Activated T-helper 2 cell treated with anti-CD3 and anti-CD28 coated beads, Interferon-gamma antibody, Interleukin-2, Interleukin-4, amounts not matched to agents 10 μg/mL and 5 μg/mL and 100 μg/mL, durations not matched to agents 14 hours and 24 hours and 36 hours (primary cell): ENCODE measurements at places on chromosomes 7 and 10. TPM values are rescaled to one million over a fixed set of nuclear protein-coding genes. Genes with fewer than 3 reads are reported as not detected.
A peak's percentile ranks its signal among the peaks of the same experiment; 100 is the strongest.

- peaks cover 10% of the 10 kb centered on the region for H3K4me1 ChIP-seq
- no peak overlapping the region for H3K27ac ChIP-seq
- H3K27me3 ChIP-seq = no peaks in the 10 kb centered on the region
- H3K36me3 ChIP-seq = peaks cover 17% of the 10 kb centered on the region
- no peak overlapping the region for H3K4me3 ChIP-seq
These were observed 9.7 kb downstream of the EXOC6 start for GRCh38 chr10:92857904-92858514.

DNA sequence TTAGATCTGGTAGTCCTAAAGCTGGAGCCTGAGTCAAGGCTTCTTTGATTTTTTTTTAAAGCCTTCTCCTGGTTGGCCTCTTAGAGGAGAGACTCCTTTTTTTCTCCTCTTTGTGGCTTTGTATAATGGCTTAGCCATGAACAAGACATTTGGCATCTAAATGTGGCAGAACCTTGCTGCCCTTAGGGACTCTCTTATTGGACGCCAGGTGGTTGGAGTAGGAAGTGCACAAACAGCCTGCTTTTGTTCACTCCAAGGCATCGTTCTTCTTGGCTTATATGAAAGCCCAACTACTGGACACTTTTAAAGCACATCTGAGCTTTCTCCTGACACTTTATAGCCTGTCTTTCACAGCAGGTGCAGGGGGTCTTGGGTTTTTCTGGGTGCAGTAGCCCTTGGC is 25.0 kb downstream of the ZPBP start:
- H3K4me1 ChIP-seq = peaks cover 19% of the 10 kb centered on the region
- no peaks in the 10 kb centered on the region for H3K27me3 ChIP-seq
- no peak for DNase-seq

- DNase-seq = no peak
- H3K4me3 ChIP-seq = no peak overlapping the region
- H3K27ac ChIP-seq = no peak overlapping the region
- H3K36me3 ChIP-seq = no peaks in the 10 kb centered on the region
These were observed 221.6 kb downstream of the TCF7L2 start for GRCh38 chr10:113171662-113172061.

- H3K4me1 ChIP-seq = peaks cover 11% of the 10 kb centered on the region
- H3K4me3 ChIP-seq = peak overlapping the region; percentile 33
These were observed 869 bp upstream of the TBX20 start for GRCh38 chr7:35254496-35255442.

DNA sequence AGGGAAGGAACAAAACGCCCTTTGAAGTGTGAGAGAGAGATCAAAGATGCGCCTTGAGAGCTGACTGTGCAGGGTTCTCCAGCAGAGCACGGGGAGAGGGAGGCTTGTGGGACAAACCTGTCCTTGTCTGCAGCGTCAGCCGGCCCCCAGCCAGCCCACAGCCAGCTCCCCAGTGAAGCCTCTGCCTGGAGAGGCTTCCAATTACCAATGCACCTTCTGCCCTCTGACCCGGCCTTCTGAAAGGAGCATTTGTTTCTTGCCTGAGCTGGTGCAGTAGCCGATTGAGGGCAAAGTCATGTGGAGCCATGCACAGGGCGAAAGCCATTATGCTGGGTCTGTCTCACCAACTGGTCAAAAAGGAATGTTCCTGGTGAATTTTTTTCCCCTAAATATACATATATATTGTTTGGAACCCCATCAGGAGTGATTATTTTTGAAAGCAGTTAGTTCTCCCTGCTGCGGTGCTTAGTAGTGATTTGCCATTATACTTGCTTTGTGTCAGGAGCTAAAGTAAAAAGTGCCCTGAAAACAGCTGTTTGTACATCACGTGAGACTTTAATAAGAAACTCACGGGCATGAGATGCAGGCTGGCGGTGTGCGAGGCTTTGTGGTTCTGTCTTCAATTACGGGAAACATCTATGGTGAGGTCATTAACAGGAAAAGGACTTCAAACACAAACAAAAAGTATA is 268.6 kb downstream of the KLF6 start:
- H3K36me3 ChIP-seq = no peaks in the 10 kb centered on the region
- H3K4me3 ChIP-seq = no peak overlapping the region
- peaks cover 5% of the 10 kb centered on the region for H3K27me3 ChIP-seq
- no peak overlapping the region for H3K27ac ChIP-seq
- H3K4me1 ChIP-seq = peaks cover 2% of the 10 kb centered on the region

GRCh38 chr10:88565072-88565471 is 18.0 kb downstream of the RNLS start:
- H3K27me3 ChIP-seq = peaks cover 30% of the 10 kb centered on the region
- no peak for DNase-seq
- no peak overlapping the region for H3K4me3 ChIP-seq
- H3K27ac ChIP-seq = no peak overlapping the region

DNA sequence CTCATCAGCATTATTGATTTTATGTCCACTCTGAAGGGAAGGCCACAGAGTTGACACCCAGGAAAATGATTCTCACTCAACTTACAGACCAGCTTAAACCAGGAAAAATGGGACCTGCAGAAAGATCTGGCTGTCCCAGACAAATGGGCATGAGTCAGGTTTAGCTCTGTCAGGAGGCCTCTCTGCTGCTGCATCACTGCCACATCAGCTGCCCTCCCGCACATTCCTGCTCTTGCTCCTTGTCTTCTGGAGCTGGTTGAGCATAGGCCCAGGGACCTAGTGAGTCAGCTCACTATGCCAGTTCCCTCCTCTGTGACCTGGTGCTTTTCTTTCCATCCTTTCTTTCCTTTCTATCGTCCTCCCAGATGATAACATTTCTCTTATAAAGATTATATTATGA is 18.8 kb upstream of the SMNDC1 start:
- no peak for DNase-seq
- no peak overlapping the region for H3K4me3 ChIP-seq
- no peaks in the 10 kb centered on the region for H3K27me3 ChIP-seq
- peaks cover 8% of the 10 kb centered on the region for H3K36me3 ChIP-seq
- H3K4me1 ChIP-seq = peaks cover 51% of the 10 kb centered on the region

The CPA2 gene
- total RNA-seq = 0.14 TPM in 1 of 2 replicates, not detected in the other
